Upper lobe of left lung (tissue), 6 donors: ENCODE measurements at places on chromosomes 6 and 20.

GRCh38 chr20:33465481-33466302 is 22.1 kb upstream of the SNTA1 start:
- no peak for DNase-seq

DNA sequence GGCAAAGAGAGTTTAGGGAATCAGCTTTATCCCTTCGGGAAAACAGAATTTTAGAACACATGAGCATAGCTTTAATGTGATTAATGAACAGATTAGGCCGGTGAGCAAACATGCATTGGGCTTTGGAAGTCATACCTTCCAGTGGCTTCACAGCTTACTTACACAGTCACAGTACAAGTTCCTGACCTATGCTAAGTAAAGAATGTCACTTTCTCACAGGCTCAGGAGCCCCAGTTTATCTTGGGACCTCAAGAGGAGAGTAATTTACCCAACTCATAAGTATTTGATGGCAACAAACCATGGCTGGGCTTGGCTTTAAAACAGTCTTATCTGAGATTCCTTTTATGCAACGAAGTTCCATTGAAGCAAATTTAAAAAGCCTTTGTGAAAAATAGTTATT is 195.9 kb downstream of the AKAP7 start:
- DNase-seq, result no peak

- DNase-seq, result no peak
Observed at GRCh38 chr6:36546308-36546919, 865 bp downstream of the STK38 start.

- DNase-seq, result no peak
Observed at GRCh38 chr6:11478586-11478985, 59.0 kb upstream of the TMEM170B start.

DNA sequence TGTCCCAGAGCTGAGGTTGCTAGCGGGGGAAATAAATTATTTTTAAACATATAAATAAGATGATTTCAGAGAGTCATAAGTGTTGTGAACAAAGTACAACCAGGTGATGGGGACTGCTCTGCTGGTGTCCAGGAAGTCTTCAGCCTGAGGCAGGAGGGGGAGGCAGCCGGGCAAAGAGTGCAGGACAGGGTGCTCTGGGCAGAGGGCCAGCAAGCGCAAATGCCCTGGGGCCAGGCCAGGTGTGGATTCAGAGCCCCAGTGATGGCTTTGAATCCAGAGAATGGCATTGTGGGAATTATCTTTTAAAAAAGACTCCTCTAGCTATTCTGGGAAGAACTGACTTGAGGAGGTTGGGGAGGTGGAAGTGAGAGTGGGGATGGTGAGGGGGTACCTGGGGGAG is 1.6 kb downstream of the CLPSL1 start:
- DNase-seq, result no peak

- no peak for DNase-seq
Observed at GRCh38 chr6:5865506-5866031, 141.2 kb downstream of the NRN1 start.

GRCh38 chr6:160132297-160132637 is 10.7 kb downstream of the SLC22A1 start:
- no peak for DNase-seq

GRCh38 chr6:15317934-15318902 is 72.3 kb downstream of the JARID2 start:
- no peak for DNase-seq

DNA sequence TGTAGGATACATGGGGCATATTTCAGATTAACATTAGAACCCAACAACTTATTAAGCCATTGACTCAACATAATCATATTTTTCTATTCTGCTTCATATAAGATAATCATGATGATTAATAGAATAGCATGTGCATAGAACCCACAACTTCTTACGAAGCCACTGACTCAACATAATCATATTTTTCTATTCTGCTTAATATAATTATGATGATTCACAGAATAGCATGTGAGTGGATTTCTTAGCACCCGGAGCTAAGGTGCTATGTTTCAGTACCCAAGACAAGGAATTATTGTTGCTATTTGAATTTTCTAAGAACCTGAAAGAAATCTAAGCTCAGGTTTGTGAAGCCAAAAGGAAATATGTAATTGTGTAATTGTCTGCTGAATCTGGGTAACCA is 96.8 kb downstream of the TENT5A start:
- no peak for DNase-seq

- no peak for DNase-seq
Observed at GRCh38 chr20:17504066-17504897, 26.9 kb downstream of the BFSP1 start.

DNA sequence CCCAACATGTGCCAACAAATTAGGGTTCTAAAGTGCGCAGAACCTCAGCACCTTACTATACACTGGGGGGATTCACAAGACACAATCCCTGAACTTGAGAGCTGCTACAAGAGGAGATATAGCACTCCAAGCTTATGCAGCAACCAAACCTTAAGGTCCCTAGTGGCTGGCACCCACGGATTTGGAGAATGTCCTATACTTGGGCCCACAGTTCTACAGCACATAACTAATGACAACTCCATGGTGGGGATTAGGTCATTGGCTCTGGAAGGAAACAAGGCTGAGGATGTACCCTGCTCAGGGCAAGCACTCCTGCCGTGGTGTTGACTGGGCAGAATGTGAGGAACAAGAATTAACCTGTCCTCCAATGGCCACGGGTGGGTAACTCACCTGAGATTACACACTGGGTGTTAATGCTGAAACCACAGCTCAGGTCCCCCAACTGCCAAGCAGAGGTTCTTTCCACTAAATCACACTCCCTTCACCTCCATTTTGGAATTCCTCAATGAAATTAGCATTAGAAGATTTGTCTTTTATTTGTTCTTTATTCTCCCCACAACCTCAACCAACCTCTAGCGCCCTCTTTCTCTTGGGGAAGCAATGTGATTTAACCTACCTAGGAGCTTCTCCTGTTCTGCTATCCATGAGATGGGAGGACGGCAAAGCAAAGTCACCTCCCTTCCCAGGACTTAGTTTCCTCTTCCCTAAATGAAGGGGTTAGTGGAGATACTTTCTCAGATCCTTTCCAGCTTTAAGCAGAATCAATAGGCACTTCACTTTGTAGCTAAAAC is 32.0 kb downstream of the TRERF1 start:
- no peak for DNase-seq

- DNase-seq, result no peak
Observed at GRCh38 chr6:158756126-158756525, 63.0 kb downstream of the EZR start.

- no peak for DNase-seq
Observed at GRCh38 chr6:5361396-5361795, 100.1 kb downstream of the FARS2 start.

DNA sequence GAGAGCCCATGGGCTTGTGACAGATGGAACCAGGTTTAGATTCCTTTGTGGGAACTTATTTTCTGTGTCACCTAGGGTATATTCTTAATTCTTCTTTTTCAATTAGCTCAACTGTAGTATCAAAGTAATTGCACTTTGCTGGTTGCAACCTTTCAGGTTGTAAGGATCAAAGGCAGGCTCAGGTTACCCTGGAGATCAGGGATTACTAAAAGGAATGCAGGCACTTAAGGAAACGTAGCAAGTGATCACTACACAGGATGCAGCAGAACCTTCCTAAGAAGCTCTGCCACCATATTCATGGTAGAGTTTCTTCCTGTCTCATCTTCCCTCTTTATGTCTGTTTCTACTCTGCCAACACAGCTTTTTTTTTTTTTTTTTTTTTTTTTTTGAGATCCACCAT is 133.2 kb upstream of the JAG1 start:
- no peak for DNase-seq

- no peak for DNase-seq
Observed at GRCh38 chr6:87518453-87518852, 45.7 kb downstream of the SLC35A1 start.

GRCh38 chr20:56629464-56630085 is 469 bp downstream of the TFAP2C start:
- no peak for DNase-seq

DNA sequence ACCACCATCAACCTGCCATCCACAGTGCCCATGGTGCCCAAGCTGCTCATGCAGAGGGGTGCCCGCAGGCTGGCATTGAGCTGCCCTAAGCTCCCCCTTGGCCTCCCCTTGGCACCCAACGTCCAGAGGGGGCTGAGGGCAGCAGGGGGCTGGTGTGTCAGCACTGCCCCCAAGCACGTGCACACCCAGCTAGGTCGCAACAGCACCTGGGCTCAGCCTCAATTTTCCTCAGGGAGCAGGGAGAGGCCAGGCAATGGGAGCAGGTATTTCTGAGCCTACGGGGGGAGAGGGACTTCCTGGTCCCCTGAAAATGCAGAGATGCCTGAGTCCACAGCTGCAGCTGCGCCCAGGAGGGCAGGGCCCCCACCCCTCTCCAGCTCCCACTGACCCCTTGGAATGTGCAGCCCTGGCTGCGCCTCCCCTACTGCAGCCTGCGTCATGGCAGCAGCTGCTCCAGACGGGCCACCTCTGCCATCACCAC is 204.2 kb downstream of the ANKRD60 start:
- no peak for DNase-seq

DNA sequence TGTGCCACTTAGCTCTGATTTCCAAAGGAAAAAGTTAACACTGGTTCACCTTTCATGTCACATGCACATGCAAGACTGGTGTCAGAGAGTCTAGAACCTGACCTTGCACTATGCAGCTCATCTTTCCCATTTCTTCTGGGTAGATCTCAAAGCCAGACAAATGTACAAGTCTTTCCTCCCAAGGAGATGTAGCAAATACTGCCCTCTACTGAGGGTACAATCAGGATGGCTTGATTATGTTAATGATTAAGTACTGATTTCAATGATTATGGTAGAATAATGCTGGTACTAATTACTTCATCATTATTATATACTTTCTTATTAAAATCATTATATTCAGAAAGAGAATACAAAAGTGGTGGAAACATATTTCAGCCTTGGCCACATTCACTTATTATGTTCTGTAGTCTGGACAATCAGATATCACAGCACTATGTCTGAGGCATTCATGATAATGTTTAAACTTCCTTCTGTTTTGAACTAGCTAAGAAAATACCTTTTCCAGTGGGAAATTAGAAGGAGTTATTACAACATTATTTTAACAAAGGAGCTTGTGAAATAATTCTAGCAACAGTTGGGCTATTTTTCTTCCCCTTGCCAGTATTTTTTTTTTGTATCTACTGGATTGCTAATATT is 68.5 kb upstream of the FOXO3 start:
- DNase-seq, result no peak

GRCh38 chr6:24838994-24839393 is 40.3 kb upstream of the ARMH2 start:
- no peak for DNase-seq

DNA sequence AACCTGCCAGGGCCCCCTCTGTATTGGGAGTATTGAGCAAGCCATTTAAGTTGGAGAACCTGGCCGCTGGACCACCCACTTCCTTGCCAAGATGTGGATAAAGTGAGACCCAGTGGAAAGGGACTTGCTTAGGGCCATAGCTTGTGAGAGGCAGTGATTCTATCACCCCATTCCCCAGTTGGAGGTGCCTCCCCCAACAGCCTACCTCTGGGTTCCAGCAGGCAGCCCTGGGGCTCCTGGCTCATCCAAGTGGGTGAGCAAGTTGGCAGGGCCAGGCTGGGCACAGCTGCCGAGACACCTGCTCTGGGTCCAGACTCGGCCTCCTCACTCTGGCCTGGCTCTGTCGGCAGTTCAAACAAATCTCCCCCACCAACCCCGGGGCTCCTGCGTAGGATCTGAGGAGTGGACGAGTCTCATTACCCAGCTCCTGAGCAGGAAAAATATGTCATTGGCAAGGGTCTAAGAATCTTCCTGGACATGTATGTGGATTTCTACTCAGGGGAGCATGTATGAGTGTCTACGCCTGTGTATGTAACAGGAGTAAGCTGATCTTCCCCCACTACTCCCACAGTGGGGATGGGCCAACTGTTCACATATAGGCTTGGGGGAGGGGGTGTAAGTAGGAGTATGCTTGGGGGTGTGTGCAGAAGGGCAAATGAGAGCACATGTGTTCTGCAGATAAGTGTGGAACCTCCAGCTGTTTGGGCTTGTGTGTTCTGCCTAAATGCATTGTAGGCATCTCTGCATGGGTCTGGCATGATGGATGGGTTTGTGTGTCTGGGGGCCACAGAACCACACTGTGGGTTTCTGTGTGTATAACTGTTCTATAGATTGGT is 1.9 kb downstream of the ID1 start:
- DNase-seq, result peak; percentile 57

DNA sequence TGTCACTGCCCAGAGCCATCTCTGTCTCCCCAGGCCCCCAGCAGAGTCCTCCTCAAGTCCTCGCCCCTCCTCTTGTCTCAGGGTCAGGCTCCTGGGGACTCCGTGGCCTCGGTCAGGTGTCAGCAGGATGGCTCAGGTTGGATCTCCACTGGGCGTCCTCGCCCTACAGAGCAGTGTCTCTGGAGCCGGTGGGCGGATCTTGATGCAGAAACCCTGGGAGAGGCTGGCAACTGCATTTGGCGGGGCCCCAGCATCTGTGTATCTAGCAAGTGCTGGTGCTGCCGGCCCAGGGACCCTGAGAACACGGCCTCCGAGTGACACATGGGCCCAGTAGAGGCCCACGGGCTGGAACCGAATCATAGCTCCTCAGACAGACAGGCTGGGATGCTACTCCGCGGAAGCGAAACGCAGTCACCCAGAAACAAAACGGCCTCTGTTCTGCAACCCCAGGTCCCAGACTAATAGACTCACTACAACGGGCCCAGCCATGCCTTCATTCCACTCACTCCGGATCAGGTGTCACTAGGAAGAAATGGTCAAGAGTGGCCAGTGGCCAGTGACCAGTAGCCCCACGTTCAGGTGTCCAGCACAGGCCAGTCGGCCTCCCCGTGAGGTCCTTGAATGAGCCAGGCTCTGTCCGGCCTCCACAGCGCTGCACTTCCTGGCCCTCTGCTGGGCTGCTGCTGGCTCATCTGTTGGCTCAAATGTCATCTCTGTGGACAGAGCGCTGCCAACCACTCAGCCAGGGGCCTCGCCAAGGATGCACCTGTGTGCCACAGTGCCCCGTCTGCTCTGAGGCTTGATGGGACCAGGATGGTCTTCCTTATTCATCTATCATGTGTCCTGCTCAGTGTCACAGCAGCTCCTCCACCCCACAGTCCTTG is 12.6 kb upstream of the FRMD1 start:
- no peak for DNase-seq

- DNase-seq, result no peak
Observed at GRCh38 chr6:134602123-134602522, 284.2 kb upstream of the SGK1 start.

- no peak for DNase-seq
Observed at GRCh38 chr20:50224531-50225255, 34.1 kb downstream of the CEBPB start.

DNA sequence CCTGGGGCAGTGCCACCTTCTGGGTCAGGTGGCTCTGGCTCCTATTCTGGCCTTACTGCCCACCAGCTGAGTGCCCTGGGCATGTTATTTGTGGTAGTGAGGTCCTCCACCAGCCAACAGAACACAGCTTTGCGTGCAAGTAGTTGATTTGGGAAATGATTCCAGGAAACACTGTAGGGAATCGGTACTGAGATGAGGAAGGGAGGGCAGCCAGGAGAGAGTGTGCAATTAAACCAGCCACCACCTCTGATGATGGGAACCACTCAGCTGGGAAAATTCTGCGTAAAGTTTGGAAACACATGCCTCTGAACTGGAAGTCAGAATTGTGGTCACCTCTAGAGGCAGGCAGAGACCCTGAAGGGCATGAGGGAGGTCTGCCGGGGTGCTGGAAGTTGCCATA is 459 bp downstream of the LBP start:
- no peak for DNase-seq

GRCh38 chr6:106870069-106870468 is 104.5 kb downstream of the CD24 start:
- DNase-seq, result no peak

GRCh38 chr6:150949526-150949925 is 84.0 kb downstream of the MTHFD1L start:
- DNase-seq, result no peak
